ENCODE measurements at places on chromosomes 7 and 10.

- DNase-seq, result no peak
Measured at GRCh38 chr7:101216001-101216859, 1.2 kb downstream of the PLOD3 start.

GRCh38 chr10:27687743-27688142, 57.9 kb downstream of the MKX start:
- no peak for DNase-seq

DNA sequence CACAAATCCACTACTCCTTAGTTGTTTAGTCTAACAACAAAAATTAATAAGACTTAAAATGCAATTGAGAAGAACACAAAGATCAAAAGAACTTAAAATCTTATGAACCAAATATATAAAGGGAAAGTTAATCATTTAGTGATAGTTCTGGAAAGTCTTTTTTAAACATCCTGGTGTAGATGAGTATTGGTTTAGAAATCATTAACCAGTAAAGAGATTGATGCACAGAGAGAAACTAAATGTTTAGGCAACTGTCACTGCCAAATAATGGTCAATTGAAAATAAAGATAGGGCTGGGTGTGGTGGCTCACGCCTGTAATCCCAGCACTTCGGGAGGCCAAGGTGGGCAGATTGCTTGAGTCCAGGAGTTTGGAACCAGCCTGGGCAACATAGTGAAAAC, 44.9 kb downstream of the SP8 start:
- no peak for DNase-seq

- DNase-seq, result no peak
Measured at GRCh38 chr7:99221866-99222265, 14.0 kb upstream of the KPNA7 start.

DNA sequence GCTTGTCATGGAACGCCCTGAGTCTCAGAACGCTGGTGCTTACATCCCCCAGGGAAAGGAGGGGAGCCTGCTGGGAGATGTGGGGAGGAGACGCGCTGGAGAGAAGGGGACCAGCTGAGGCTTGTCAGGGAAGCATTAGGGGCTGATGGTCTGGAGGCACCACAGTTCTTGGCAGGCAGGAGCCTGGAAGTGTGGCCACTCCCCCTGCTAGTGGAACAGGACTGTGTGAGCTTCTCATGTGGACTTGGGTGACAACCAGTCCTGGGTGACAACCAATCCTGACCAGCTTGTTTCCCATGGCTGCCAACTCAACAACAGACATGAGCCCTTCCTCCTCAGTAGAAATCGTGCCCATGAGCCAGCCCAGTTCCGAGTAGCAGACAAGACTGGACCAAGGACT, 87.8 kb downstream of the SPDYE5 start:
- DNase-seq, result no peak

- no peak for DNase-seq
Measured at GRCh38 chr7:127755521-127755920, 103.5 kb downstream of the SND1 start.

DNA sequence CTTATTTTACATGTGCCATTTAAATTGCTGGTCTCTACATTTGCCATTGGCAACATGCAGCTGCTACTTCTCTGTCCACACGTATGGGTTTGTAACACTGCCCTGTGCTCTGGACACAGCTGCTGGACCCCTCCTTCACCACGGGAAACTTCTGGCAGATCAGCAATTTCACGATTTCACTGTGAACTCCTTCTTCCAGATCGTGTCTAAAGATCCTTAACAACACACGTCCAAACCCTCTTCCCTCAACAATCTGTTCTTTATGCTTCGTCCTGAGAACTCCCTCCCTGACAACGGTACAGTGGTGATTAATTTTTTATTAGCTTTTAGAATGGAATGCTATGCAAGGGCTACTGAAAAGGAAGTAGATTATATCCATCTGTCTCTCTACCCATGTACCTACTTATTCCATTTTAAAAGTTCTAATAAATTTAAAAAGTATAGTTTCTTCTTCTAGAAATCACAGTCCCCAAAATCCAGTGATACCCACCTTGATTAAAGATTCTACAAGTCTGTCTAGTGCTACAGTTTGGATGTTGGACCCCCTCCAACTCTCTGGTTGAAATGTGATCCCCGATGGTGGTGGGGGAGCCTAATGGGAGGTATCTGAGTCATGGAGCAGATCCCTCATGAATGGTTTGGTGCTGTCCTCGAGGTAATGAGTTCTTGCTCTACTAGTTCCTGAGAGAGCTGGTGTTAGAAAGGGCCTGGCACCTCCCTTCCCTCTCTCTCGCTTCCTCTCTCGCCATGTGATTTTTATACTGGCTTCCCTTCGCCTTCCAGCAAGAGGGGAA, 81.0 kb downstream of the KIAA1549 start:
- no peak for DNase-seq

DNA sequence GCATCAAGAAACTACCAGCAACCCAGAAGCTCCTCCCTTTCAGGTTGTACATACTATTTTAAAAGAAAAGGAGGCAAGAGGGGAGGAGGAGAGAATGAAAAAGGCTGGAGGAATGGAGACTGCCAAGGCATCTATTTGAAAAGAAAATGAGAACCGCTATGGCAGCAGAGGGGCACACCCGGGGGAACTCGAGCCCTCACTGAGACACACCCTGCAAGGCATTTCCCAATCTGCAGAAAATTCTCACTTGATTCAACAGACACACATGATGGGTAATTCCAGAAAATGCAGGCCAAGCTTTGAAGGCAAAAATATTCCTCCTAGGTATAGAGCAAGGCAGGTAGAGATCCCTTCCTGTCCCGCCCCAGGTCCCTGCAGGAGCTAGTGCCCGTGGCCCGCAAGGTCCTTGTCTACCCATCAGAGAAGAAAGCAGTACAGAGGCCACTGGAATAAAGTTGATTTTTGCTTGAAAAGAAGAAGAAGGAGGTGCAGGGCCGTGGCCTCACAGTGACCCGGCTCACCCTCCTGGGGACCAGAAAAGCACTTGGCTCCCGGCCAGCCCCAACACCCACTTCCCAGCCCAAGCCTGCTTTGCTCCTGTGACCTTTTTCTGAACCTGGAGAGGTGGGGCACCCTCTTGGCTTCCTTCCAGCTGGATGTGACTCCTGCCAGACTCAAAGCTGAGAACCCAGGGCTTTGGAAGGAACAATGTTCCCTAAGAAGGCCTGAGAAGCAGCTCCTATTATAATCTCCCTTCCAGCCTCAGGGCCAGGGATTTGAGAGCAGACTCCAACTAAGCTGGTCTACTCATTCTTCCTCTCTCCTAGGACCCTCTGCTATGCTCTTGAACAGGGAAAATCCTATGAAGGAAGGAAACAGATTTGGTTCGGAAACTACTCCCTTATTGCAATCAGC, 6.2 kb upstream of the PIK3CG start:
- DNase-seq, result no peak

DNA sequence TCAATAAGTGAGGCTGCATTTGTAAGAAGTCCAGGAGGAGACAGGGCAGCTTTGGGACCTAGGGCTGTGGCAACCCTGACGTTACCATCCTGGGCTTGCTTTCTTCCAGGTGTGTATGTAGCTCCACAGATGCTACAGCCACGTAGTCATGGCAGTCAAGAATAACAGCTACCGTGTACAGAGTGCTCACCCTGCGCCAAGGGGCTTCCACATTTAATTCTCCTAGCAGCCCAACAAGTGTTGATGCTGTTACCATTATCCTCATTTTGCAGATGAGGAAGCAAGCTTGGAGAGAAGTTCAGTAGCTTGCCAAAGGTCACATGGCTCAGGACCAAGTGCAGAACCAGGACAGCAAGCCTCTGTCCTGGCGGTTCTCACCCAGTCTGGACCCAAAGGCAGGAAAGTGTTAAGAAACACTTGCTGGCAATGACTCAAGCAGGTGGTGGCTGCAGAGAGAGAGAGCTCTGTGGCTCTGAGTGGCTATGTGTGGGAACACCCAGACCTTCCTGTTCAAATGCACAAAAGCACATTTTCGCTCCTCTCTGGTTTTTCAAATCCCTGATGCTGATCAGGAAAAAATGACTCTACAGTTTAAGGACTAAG, 89.8 kb downstream of the CREM start:
- DNase-seq, result no peak

DNA sequence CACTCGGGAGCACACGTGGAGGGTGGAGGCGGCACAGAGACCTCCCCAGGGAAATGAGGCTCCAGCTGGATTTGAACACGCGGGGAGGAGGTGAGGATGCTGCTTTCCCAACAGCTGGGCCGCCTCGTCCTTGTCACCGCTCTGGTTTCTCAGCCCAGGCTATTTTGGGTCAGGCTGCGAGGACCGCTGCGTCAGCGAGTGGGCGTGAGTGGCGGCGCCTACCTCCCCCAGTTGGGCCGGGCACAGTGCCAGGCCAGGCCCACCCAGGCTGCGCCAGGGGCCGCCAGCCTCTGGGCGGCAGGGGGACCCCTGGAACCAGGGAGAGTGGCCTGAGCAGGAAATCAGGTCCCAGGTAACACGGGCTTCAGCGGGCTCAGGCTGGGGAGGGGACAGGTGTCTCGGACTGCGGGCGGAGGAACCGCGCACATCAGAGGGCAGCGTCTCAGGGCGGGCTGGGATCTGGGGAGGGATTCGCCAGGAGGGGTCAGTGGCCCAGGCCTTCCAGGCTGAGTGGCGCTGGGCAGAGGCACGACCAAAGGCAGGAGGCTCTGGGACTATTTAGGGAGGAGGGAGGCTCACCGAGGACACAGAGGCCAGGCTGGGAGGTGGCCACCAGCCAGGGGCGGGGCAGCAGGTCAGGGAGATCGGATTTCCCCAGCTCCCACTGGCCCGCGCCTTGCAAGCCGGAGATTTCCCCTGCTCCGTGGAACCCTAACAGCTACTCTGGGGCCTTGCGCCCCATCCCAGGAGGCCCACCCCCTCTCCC, 125.2 kb upstream of the RET start:
- DNase-seq, result peak; percentile 57

DNA sequence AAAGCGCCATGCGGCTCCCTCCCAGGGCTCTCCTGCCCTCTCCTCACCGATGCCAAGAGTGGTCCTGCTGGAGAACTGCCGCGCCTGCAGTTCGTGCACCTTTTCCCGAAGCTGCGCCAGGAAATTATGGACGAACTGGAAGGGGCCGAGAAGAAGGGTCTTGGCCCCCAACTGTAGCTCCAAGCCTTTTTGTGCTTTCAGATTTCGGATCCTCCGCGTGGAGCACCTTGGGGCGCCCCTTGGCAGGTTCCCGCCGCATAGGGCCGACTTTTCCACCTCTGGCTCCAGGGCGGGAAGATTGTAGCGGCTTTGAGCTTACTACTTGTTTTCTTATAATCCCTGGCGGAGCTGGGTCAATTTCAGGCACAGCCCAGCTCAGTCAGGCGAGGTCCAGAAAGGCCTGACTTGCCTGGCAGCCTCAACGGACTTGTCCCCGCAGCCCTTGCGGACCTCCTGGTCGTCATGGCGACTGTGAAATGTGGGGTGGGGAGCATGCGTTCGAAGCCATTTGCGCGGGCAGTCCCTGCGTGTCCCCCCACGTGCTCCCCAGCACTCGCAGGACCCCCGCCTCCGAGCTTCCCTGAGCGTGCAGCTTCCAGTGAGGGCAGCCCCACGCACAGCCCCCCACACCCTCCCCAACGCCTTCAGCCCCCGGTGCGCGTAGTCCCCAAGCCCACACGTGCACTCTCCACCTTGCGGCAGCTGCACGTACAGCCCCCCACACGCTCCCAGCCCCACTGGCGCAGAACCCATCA, 129.9 kb downstream of the KBTBD2 start:
- DNase-seq, result no peak

GRCh38 chr7:151226560-151226874, 488 bp downstream of the ABCF2 start:
- no peak for DNase-seq

DNA sequence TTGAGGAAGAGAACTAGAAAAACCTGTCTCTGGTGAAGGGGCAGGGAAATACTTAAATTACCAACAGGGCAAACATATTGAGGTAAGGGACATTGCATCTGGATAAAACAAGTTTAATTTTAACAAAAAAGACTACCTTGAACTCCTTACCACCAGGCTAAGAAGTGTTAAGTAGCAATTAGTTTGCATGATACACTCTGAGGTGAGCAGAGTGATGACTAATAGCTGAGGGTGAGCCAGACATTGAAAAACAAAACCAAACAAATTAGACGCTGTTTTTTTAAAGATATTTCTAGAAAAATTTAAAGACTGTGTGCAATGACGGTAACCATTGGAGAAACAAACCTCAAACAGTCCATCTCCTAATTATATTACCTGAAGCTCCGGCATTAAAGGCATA, 105.9 kb downstream of the ANKRD7 start:
- no peak for DNase-seq

Data from suprapubic skin (tissue), 4 donors.